SK-N-DZ (cell line): ENCODE measurements at places on chromosomes 11 and 22.

- no peak for DNase-seq
These were observed 75.4 kb upstream of the FGF3 start for GRCh38 chr11:69894648-69895047.

- DNase-seq, result no peak
These were observed 13.1 kb upstream of the ACCSL start for GRCh38 chr11:44034639-44035038.

DNA sequence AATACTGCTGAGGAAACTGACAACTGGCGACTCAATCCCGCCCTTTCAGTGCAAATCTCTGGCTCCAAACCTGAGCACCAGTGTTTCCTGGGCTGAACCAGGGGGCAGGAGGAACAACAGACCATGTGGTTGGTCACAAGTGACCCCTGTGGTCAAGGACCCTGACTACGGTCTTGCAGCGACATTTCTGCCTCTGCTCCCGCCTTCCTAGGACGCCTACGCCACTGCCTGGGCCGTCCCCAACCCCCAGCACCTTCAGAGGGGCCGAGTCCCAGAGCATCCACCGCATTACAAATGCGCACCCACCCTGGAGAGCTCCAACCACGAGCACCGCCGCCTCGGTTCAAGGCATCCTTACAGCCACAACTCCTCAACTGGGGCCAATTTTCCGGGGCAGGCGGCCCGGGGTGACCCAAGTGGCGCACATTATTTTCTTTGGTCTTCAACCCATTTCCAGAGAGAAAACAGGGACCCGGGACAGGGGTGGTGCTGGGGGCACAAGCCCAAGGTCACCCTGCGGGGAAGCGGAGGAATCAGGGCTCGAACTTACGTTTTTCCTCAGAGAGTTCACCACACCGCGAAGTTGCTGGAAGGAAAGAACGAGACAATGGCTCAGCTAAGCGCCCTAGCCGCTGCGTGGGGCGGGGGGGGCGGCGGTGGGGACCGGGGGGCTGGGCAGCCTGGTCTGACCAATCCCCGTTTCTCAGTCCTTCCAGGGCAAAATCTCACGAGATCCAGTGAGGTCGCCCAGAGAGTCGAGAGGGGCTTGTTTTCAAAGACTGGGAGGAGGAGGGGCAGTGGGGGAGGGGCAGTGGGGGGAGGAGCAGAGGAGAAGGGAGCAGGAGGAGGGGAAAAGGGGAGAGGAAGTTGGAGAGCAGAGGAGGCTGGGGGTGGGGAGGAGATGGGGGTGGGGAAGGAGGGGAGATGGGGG lies 1.8 kb downstream of the PRAME start:
- DNase-seq, result peak; percentile 95

DNA sequence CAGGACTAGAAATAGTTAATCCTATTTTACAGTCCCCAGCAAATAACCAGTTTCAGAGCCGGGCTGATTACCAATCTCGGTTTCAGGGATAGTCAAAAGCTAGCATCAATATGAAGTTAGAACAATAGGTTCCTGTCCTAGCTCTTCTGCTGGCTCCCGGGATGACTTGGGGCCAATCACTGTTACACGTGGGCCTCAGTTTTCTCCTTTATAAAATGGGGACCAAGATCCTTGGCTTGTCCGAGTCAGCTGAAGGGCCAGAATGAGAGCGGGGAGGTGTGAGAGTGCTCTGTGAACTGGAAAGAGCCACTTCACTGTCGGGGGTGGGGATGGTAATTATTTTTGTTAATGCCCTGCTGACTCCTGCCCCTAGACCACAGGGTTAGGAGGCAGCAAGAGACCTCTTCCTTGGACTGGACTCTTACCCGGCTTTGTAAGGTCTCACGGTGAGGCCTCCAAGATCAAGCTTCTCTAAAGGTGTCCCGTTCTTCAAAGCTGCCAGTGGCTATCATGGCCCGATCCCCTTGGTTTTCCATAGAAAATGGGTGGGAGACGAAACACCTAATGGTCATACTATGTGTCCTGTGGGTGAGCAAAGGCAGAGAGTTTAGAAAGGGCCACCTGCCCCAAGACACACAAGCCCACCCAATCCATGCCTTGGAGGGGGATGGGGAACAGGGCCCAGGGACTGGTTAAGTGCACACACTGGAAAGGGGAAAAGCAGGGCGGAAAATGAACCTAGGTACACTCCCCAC lies 1.4 kb downstream of the UCP2 start:
- no peak for DNase-seq

GRCh38 chr11:21415606-21416005 lies 746.2 kb downstream of the NELL1 start:
- no peak for DNase-seq

DNA sequence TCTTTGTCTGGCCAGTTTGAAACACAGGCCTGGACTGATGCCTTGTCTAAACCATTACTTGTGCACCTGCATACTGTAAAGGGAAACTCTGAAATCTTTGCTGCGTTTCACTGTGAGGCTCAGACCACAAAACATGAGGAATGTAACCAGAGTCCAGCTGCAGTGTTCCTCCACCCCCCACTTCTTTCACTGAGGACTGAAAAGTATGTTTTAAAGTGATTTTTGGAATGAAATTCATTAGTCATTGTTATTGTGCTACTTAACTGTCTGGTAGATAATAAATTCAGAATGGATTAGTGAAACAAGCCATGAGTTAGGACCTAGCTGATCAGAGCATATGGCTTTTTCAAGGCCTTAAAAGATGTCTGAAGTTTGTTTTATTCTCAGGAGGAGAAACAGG lies 181.2 kb downstream of the WNT11 start:
- DNase-seq, result no peak

GRCh38 chr11:10291801-10292638 lies 2.0 kb downstream of the SBF2 start:
- DNase-seq, result no peak

GRCh38 chr11:2789331-2789730 lies 89.5 kb upstream of the KCNQ1OT1 start:
- DNase-seq, result no peak

- no peak for DNase-seq
These were observed 88.9 kb upstream of the CLNS1A start for GRCh38 chr11:77726524-77726923.

GRCh38 chr11:122742301-122743018 lies 86.9 kb downstream of the UBASH3B start:
- no peak for DNase-seq

- DNase-seq, result no peak
These were observed 119.4 kb downstream of the TTC28 start for GRCh38 chr22:28560046-28560742.
